Neuronal stem cell (in vitro differentiated cells): ENCODE measurements at places on chromosomes 12 and 14.

DNA sequence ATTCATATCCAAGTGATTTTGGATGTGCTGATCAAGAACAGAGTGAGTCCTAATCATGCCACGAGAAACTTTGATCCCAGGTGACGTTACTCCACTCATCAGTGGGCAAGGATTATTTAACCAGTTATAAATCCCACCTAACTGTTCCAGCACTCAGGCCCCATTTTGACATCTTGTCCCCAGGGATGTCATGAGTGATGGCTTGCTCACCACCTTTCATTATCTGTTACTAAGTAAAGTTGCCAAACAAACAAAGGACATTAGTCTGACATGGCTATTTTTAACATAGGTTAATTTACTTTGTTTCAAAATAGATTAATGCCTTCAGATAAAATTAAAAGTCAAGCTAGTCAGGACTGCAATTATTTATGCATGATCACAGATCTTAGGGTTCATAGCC is 255.9 kb downstream of the ACSS3 start:
- DNase-seq, result no peak

- no peak for DNase-seq
Measured at GRCh38 chr12:121495746-121496145, 85.1 kb downstream of the KDM2B start.

- no peak for DNase-seq
Measured at GRCh38 chr14:56271970-56272369, 153.8 kb downstream of the PELI2 start.

DNA sequence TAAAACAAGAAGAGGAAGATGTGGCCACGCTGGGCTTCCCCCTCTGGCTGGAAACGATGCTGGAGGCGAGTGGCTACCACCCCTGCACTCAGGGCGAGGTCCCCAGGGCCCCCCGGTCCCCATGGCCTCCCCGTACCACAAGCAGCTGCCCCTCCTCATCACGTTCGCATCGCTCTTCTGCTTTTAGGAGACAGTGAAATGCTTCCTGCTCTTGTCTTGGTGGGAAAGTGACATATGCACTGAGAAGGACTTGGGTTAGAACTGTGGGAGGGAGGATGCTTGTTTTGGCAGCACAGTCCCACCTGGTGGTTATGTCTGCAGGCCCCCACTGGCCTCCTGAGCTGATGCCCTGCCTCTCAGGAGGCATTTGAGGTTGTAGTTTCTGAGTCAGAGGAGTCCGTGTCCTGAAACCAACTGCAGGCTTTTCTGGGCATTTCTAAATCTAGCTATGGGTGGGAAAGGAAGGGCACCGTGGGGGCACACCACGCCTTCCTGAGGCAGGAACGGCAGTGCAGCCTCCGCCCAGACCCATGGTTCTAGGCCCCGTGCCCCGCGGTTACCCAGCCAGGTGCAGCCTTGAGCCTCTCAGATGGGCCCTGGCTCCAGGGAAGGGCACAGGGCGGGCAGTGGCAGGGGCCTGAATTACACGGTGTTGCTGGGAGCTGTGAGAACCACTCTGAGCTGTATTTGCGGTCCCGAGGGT is 139.3 kb downstream of the ADGRD1 start:
- DNase-seq, result no peak

DNA sequence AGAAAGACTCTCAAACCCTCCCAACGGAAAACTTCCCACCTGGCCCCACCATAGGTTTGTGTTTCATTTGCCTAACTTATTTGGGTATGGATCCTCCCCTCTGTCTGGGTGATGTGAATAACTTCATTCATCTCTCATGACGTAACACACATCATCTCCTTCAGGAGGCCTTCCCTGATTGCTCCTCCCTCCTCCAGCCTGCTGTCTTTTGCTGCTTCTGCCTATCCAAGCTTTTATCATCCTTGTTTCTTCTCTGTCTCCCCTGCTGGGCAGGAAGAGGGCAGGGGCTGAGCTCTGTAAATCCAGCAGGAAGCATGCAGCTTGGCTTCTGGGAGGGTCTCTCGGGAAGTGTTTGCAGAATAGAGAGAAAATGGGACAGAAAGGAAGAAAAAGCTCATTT is 766.0 kb upstream of the TBX3 start:
- DNase-seq, result no peak

GRCh38 chr12:5264006-5264405 is 167.9 kb upstream of the NTF3 start:
- DNase-seq, result no peak

GRCh38 chr12:71456316-71456715 is 16.7 kb downstream of the LGR5 start:
- peak; percentile 77 for DNase-seq

GRCh38 chr12:84922693-84923092 is 10.1 kb upstream of the SLC6A15 start:
- DNase-seq, result no peak

DNA sequence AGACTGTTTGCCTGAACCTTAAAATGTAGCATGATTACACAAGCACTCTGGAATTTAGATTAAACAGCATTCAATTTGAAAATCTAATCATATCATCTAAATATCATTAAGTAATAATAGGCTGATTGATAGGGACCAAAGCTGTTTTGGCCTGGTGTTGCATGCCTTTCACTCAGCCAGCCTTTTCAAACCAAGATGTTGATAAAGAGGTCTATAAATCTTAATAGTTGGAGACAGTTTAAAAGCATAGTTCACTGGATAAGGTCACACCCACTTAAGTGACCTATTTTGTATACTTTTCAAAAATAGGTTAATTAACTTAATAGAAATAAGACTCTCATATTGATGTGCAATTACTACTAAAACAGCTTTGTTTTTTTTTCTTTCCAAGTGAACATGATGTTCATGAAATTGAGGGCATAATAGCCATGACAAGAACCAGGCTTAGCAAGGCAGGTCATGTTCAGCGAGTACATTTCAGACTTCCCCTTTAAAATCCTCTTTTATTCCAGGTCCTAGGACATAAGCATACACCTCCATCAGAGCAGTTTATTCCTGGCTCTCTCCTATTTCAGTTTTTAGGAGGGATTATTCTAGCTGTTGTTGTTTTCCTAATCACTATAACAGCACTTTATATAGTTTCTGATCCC is 349.0 kb downstream of the RAD51B start:
- no peak for DNase-seq

- no peak for DNase-seq
Measured at GRCh38 chr12:22821985-22822384, 197.0 kb downstream of the ETNK1 start.

DNA sequence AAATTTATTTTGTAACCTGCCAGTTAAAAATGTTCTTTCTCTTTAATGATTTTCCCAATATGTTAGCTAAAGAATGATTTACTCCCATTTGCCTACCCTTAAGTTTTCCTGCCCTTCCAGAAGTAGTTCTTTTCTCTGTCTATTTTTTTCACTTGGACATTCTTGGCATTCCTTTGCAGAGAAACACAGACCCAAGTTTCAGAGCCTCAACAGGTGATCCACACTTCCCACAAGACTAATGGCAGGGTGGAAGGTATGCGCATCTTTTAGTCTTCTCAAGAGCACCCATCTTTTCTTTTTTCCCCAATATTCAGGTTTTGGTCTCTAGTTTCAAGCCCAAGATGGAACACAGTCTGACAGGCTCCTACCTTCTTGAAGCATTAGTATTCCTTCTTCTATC is 420.7 kb downstream of the ADAMTS20 start:
- peak; percentile 5 for DNase-seq

- no peak for DNase-seq
Measured at GRCh38 chr14:20614038-20614840, 23.1 kb upstream of the RNASE12 start.

GRCh38 chr12:75760573-75761294 is 249.3 kb upstream of the KRR1 start:
- DNase-seq, result no peak

DNA sequence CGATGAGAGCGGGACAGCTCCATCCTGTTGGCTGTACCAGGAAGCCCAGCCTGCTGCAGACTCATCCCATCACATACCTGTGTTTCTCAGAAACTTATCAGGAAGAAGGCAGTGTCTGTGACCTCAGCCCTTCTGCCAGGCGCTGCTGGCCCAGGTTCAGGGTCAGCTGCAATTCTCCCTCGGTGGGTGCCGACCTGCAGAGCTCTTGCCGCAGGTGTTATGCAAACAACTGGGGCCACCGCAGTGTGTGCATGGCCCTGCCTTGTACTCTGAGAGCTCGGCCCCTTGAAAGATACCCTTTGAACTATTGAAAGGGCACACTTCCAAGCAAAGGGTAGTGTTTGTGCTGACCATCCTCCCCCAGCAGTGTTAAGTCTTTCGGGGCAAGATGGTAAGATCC is 322.2 kb upstream of the DIO3 start:
- no peak for DNase-seq

GRCh38 chr12:52873832-52874572 is 25.2 kb upstream of the KRT78 start:
- no peak for DNase-seq

- no peak for DNase-seq
Measured at GRCh38 chr12:21678959-21679358, 21.3 kb upstream of the LDHB start.

GRCh38 chr14:64721391-64721791 is 17.2 kb downstream of the PLEKHG3 start:
- no peak for DNase-seq

- DNase-seq, result no peak
Measured at GRCh38 chr12:54368025-54368708, 3.9 kb upstream of the GPR84 start.

GRCh38 chr12:97927977-97928376 is 465.4 kb downstream of the RMST start:
- no peak for DNase-seq

DNA sequence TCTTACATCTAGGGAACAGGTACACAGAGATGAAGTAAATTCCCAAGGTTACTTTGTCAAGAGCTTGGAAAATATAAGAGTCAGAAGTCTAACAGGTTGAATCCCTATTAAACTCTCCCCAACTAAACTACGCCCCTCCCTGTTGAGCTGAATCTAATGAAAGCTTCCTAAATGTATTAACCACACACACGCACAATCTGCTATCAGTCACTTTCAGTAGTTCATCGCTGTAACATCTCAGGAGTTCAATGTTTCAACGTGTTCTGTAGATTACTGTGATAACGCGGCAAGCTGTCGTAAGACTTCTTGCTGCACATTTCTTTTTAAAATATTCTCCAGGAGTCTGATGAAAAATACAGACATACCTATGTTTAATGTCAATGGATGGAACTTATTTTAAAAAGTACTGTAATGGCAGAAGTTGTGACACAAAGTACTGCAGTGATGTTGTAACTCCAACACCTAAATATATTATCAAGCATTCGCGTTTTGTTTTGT is 612 bp upstream of the SLC25A3 start:
- no peak for DNase-seq

DNA sequence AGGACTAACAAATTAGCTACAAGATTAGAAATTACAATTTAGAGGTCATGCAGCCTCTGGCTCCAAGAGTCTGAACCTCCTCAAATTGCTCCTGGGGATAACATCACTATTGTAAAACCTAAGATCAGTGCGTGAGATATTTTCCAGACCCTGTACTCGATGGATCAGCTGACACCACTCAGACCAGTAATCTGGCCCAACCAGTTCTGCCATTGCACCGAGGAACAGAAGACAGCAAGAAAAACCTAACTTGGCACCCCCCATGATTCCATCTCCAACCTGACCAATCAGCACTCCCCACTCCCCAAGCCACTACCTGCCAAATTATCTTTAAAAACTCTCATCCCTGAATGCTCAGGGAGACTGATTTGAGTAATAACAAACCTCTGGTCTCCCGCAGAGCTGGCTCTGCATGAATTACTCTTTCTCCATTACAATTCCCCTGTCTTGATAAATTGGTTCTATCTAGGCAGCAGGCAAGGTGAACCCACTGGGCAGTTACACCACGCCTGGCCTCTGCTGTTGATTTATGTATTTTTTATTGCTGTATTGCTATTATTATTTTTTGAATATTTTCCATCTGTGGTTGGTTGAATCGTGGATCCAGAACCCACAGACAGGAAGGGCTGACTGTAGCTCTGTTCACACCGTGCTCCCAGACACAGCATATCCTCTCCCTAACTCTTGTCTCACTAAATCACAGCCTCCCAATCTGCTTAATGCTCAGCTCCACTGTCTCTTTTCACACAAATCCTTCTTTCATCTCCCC is 9.2 kb downstream of the HEBP1 start:
- DNase-seq, result no peak

- DNase-seq, result no peak
Measured at GRCh38 chr14:100524233-100524932, 62.8 kb downstream of the BEGAIN start.

GRCh38 chr12:99619389-99620158 is 28.0 kb upstream of the GARIN6 start:
- peak; percentile 18 for DNase-seq

DNA sequence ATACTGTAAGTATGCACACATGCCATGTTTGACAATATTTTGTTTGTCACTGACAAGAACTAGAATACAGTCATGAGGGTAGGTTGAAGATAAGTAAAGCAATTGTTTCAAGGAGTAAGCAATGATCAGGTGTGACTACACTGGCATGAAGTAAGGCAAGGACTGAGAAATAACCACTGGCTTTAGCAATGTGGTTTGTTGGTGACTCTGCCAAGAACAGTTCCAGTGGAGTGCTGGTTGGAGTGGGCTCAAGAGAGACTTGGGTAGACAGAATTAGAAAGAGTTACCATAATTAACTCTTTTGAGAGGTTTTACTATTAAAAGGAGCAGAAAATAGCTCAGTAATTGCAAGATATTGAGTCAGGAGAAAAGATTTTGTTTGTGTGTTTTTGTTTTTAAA is 129.6 kb downstream of the GTF2A1 start:
- DNase-seq, result no peak

DNA sequence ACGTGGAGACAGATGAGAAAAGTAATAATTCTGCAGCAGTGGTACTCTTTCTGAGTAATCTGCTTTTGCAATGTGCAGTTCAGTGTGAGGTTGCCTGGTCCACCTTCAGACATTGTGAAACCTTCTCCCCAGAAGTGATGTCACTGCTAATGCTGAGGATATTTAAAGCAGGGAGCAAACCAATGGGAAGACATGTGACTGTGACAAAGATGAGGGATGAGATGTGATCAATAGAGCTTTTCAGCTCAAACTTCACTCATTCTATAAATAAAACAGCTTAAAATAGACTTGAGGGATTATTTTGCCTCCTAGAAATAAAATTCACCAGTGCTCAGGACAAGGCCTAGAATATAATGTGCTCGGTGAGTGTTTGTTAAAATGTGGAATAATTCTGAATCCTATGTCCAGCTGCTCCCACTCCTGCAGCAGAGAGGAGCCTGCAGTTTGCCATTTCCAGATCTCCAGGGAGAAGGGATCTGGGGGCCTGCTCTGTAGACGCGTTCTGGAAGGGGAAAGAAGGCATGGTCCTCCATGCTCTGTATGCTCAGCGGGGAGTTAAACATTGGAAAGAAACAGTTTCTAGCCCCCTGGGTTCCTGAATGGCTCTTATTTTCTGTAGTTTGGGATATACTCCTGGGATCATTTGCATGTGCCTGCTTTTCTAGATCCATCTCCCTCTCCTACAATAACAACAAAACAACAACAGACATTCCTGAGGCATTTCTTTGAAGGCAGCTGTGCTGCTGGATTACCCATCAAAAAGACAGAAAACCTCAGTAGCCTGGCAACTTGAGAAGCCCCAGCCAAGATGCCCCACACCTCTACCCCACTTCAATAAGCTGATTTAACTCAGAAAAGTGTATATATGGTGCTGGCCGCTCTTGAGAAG is 8.9 kb downstream of the SLC7A8 start:
- no peak for DNase-seq
